ENCODE measurements at places on chromosomes 6 and 20.

GRCh38 chr20:54029643-54030042, 40.8 kb downstream of the BCAS1 start:
- no peak for DNase-seq

GRCh38 chr20:13081877-13082276, 73.1 kb downstream of the SPTLC3 start:
- DNase-seq, result no peak

- no peak for DNase-seq
Measured at GRCh38 chr20:59823030-59823423, 110.4 kb downstream of the SYCP2 start.

GRCh38 chr6:93749930-93750329, 330.6 kb upstream of the EPHA7 start:
- no peak for DNase-seq

- DNase-seq, result no peak
Measured at GRCh38 chr6:6452002-6452401, 131.5 kb upstream of the F13A1 start.

- DNase-seq, result no peak
Measured at GRCh38 chr6:77468939-77469338, 5.6 kb upstream of the HTR1B start.

DNA sequence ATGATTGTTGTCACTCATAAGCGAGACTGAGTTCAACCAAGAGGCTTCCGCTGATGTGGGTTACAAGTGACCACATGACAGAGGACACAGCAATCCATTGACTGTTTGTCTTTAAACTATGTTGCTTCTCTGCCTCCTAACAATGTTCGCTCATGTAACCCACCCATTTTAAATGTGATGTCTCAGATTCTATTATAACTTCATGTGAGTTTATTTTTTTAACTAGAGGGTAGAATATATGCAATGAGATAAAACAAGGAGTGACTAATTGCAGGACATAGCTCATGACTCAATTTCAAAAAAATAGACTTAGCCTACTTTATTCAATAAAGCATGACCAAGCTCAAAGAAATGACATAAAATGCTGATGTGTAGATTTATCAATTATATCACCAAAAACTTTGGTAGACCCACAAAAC, 119.2 kb upstream of the SASH1 start:
- peak; percentile 63 for DNase-seq

GRCh38 chr6:14533446-14533845, 415.9 kb downstream of the CD83 start:
- no peak for DNase-seq

DNA sequence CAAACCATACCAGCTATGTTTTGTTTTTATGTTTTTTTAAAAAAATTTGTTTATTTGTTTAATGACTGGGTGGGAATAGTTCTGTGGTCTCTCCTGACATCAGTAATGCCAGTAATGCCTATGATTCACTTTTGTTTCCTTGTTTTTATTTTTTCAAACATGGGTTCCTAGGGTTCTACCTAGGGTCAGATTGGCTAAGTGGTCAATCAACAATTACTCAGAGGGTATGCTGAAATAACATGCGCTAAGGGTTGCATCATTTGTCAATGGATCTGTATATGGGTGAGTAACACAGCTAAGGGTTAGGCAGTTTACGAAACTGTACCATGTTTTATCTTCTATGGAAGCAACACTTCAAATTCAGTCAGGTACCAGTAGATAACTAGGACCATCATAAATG, 583.8 kb upstream of the GJE1 start:
- DNase-seq, result peak; percentile 29

- no peak for DNase-seq
Measured at GRCh38 chr6:135665935-135666334, 168.4 kb upstream of the AHI1 start.

GRCh38 chr6:25034431-25034921, 98.7 kb upstream of the RIPOR2 start:
- no peak for DNase-seq

- peak; percentile 56 for DNase-seq
Measured at GRCh38 chr6:134261766-134262165, 56.1 kb downstream of the SGK1 start.

DNA sequence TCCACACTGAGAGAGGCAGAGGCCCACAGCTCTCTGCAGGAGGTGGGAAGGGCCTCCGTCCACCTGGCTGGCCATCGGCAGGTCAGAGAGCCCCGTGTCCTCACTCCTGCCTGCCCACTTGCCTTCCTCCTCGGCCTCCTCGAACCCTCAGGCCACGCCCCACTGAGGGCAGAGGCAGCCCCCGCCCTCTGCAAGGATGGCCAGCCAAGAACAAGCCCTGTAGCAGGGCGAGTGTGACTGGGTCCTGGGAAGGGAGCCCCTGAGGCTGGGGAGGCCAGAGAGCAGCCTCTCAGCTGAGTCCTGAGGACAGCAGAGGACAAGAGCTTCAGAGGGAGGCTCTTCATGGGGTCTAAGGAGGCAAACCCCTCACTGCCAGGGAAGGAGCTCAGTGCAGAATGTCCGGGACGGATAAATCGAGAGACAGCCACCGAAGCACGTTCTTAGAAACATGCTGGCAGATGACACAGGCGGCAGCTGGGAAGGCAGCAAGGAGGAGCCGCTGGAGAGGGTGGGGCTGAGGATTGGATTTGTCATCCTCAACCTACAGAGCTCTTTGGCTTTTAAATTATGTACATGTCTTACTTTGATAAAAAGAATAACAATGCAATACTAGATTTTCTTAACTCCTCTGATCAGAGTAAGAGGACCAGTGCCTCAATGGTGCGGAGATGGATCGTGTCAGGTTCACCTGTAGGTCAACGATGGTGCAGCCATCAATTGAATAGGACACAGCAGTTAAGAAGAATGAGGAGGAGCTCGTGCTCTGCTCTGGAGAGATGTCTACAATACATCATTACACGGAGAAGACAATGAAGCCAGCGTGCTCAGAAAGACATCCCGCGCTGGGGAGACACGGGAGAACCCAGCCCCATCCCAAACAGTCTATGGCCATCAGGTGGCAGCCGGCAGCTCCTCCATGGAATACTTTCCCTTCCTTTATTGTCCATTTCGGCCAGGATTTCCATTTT, 53.0 kb downstream of the GNAS-AS1 start:
- no peak for DNase-seq

DNA sequence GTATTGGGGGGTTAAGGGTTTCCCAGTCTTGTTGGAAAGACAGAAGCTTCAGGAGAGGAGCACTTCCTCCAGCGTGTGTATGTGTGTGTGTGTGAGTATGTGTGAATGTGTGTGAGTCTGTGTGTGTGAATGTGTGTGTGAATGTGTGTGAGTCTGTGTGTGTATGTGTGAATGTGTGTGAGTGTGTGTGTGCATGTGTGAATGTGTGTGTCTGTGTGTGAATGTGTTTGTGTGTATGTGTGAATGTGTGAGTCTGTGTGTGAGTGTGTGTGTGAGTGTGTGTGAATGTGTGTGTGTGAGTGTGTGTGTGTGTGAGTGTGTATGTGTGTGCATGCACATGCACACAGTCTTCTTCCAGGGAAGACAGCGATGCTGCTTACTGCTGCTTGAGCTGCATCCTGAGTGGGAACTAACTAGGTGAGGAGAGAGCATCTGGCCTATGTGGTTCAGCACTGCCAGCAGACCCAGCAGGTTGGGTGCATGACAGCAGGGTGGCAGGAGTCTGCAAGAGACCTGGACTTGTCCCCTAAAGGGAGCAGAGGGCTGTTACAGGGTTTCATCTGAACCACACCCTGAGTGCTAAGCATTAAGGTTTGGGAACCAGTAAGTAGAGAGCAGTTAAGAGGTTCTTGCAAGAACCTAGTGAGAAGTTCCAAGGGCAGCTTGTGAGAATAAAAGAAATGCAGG, 22.7 kb upstream of the CCND3 start:
- no peak for DNase-seq

- no peak for DNase-seq
Measured at GRCh38 chr6:129845696-129846095, 15.4 kb downstream of the TMEM244 start.

DNA sequence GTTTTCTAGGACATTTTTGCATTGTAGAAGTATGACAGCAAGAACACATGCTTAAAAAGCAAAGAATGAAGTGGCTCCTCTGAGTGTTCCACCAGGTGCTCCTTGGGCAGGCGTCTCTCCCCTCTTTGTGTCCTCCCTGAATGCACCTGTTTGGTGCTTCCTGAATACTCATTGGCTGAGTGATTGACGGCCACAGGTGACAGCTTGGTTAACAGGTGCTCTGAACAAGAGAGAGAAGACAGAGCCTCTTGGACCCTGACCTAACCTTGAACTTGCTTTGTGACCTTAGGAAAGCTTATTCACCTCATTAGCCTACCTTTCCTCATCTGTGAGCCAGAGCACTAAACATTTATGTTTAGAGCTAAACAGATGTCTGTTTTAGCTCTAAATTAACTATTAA, 93.7 kb downstream of the TULP4 start:
- DNase-seq, result no peak

- DNase-seq, result no peak
Measured at GRCh38 chr20:10388597-10388996, 45.4 kb downstream of the MKKS start.

All from fibroblast of skin of scalp (primary cell).